CD14-positive monocyte (primary cell): ENCODE measurements at places on chromosomes 2 and 18. TPM values are rescaled to one million over a fixed set of nuclear protein-coding genes. Genes with fewer than 3 reads are reported as not detected.

L3MBTL4 gene
- 0.72 TPM for polyA plus RNA-seq

- DNase-seq: no peak
Observed at GRCh38 chr2:46369783-46370182, 72.6 kb downstream of the EPAS1 start.

DNA sequence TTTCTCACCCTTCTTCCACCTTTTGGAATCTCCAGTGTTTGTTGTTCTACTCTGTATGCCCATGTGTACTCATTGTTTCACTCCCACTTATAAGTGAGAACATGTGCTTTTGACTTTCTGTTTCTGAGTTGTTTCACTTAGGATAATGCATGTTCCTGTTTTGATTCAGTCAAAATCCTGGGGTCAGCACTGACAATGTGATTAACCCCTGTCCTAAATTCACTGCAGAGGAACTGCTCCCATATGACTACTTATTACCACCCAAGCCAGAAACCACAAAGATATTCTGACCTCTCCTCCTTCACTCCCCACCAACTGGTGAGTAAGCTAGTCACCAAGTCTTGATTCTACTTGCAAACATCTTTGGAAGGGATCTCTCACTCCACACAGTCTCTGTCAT lies 251.4 kb upstream of the TCF4 start:
- no peak for DNase-seq

GRCh38 chr2:190501702-190502407 lies 32.7 kb downstream of the NEMP2 start:
- no peak for DNase-seq

- DNase-seq: no peak
Observed at GRCh38 chr18:32891797-32892196, 119.0 kb upstream of the KLHL14 start.

DNA sequence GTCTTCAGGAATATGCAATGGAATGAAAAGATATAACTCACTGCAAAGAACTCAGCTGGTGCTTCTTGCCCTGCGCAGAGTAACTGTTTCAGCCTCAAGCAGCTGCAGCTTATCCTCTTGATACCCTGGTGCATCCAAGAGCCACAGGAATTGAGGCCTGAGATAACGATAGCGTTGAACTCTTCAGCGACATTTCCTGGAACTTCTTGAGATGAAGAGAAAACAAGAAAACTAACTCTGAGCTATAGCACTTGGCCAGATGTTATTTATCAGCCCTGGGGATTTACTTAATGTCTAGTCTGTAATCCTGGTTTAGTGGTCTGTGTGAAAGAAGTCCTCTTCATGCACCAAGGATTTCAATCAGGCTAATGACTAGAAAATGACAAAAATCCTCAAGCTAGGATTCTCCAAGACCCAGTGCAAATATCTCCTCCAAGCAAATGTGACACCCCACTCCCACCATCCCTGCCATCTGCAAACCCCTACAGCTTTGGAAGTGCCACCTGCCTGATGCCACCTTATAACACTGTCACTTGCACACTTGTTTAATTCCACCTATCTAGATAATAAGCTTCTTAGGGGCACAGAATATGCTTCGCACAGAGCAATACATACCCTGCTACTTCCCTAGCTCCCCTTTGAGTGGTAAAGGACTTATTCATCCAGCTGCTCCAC lies 40.6 kb downstream of the EHD3 start:
- no peak for DNase-seq

DNA sequence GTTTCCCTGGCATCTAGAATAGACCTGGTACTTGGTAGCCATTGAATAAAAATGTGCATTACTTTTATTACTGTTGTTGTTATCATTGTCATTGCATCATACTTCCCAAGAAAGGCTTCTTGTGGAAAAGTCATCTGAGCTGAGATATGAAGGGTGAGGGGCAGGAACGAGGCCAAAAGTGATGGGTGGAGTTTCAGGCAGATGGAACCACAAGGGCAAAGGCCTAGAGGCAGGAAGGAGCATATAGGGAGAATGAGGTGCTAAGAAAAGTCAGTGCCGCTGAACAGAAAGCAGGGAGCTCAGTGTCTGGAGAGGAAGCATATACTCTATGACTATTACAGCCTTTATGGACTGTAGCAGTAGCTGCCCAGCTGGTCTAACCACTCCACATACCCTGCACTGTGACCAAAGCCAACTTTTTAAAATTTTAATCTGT lies 219.3 kb downstream of the SPP2 start:
- no peak for DNase-seq

LDLRAD4 gene
- polyA plus RNA-seq: 15.4 and 15.5 TPM in 2 replicates

UGT1A10 gene
- not detected for polyA plus RNA-seq

DNA sequence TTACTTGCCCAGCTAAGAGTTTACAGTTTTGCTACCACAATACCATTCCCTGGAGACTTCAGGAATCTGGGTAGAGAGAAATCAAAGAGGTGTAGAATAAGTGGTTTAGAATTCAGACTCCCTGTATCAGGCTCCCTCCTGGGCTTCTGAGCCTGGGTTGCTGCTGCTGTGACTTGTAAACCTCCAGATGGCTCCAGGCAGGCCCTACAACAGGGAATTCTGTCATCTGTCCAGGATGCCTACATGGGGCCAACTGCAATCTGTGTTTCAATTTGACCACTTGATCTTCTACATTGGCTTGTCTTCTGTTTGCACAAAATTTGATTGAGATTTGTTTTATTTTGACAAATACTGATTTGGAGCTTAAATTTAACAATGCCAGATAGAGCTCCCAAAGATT lies 183.9 kb downstream of the RAD51AP2 start:
- DNase-seq: no peak

GRCh38 chr2:134257965-134258683 lies 4.3 kb downstream of the MGAT5 start:
- no peak for DNase-seq

- DNase-seq: no peak
Observed at GRCh38 chr2:46847185-46847710, 68.4 kb downstream of the MCFD2 start.

GAL3ST2 gene
- polyA plus RNA-seq: not detected in 2 replicates

DNA sequence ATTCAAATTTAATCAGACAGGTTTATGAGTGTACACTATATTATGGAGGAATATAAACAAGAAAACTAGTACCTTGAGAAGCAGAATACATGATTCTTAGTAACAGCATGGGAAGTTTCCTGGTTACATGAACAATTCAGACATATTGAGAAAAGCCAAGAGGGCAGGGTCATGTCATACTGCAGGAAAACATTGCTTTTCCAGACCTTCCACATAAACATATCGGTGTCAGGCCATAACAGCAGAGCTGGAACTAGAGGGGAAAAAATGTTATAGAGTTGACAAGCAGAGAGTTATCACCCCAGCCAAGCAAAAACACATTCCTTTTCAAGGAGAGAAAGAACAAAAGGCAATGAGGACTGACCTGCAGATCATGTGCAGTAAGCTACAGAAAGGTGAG lies 74.7 kb upstream of the ZNF236 start:
- no peak for DNase-seq

GRCh38 chr2:118806797-118807667 lies 40.4 kb downstream of the EN1 start:
- no peak for DNase-seq

TEX51 gene
- polyA plus RNA-seq: not detected in 2 replicates

- peak; percentile 35 for DNase-seq
Observed at GRCh38 chr2:129877795-129878775, 101.4 kb upstream of the RAB6C start.

CD207 gene
- not detected for polyA plus RNA-seq

GCG gene
- not detected for polyA plus RNA-seq

- DNase-seq: no peak
Observed at GRCh38 chr2:69482471-69482870, 45.2 kb upstream of the NFU1 start.

GKN1 gene
- polyA plus RNA-seq: not detected

DNA sequence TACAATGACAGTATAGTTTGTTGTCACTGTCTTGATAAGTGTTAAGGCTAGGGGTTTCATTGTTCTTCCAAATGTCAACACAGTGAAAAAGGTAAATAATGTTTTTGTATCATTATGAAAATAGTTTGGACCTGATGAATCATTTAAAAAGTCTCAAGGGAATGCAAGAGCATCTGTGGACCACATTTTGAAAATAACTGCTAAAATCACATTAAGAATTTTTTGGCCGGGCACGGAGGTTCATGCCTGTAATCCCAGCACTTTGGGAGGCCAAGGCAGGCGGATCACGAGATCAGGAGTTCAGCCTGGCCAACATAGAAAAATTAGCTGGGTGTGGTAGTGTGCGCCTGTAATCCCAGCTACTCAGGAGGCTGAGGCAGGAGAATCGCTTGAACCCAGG lies 10.3 kb downstream of the SCN1A start:
- no peak for DNase-seq

- DNase-seq: no peak
Observed at GRCh38 chr2:163247156-163247846, 408.7 kb upstream of the KCNH7 start.

GRCh38 chr2:185181901-185182300 lies 556.7 kb upstream of the FSIP2 start:
- no peak for DNase-seq

DNA sequence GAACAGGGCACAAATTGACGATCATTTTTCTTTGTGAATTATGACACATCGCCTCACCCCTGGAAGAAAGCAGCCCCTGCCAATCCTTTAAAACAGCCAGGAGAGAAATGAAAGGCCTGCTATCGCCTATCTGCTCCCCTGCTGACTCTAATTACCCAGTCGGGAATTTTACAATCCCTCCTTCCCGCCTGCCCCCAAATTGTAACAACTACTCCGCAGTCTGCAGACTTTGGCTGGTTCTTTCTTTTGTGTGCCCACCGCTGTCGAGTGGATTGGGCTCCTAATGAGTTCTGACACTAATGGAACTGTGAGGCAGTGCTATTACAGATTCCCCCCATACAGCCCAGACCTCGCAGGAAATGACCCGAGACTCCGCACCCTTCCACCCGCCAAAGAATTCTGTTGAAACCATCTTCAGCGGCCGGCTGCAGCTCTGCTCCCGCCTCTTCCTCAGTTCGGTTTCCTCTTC lies 281.2 kb upstream of the PARD3B start:
- no peak for DNase-seq

DNA sequence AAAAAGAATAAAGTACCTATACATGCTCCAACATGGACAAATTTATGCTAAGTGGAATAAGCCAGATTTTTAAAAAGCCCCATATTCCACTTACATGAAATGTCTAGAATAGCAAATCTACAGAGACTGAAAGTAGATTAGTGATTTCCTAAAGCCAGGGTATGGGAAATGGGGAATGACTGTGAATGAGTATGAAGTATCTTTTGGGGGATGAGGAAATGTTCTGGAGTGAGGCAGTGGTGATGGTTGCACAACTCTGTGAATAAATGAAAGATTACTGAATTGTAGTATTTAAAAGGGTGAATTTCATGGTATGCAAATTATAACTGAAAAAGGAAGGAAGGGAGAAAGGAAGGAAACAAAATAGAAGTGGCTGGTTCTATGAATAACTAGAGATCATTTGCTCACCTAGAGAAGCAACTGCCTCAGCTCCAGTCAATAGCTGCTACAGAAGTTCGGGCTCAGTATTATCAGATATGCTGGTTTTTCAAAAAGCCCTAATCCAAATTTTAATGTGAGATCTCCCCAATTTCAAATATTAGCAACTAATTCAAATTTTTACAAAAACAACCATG lies 39.3 kb downstream of the MAP3K2 start:
- DNase-seq: peak; percentile 43

RAB17 gene
- polyA plus RNA-seq: 0.11 and 0.35 TPM in 2 replicates
